NCI-H1092 treated with DMSO at 0.1 percent for 48 hours (cell line): ENCODE measurements at places on chromosomes 2 and 18.

- DNase-seq, result no peak
Measured at GRCh38 chr2:199458806-199459285, 1.1 kb upstream of the SATB2 start.

DNA sequence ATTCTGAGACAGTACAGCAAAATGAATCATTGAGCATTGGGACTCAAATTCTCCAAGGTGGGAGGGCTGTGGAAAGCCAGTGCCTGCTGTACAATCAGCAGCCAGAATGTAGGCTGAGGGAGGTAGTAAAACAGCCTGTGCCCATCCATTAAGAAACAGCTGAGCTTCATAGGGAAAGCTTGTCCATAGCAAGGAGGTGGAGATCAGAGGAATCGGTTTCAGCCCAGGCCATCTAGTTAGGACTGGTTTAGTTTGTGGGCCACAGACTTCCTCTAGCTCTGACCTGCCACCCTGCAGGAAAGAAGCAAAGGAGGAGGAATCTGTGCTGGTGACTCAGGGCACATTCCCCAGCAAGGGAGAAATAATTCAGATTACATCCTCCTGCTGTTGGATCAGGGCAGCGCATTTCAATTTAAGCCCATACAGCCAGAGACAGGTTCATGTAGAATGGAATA lies 333.4 kb downstream of the SETBP1 start:
- DNase-seq, result no peak

DNA sequence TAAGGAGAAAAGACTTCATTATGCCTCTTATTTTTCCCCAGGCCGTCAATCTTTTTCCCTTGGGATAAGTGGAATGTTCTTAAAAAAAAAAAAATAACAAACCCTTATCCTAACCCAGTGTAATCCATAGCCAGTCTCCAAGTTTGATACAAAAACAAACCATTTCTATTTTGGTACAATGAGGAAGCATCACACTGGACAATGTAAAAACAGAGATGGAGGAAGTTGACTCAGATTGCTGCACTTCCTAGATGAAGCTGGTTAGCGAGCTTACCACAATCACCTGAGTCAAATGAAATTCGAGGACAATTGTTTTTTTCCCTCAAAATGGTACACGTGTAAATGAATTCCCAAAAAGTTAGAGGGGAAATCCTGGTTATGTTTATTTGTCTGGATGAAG lies 259.7 kb downstream of the TCF4 start:
- DNase-seq, result no peak

DNA sequence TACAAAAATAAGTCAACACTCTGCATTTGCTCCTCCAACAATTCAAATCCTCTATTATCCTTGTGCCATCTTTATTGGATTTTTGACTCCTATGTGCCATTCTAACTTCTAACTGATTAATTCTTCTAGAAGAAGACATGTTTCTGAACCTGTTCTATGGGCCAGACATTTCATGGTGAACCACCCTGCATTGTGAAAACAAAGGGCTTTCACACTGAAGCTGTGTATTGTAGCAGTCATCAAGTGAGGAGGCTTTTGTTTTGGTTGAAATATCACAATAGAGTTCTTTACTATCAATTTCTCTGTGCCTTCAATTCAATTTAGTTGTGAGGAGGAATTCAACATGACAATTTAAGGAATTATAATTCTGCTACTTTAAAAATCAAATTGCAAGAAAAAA lies 357.9 kb downstream of the PLCL1 start:
- no peak for DNase-seq

DNA sequence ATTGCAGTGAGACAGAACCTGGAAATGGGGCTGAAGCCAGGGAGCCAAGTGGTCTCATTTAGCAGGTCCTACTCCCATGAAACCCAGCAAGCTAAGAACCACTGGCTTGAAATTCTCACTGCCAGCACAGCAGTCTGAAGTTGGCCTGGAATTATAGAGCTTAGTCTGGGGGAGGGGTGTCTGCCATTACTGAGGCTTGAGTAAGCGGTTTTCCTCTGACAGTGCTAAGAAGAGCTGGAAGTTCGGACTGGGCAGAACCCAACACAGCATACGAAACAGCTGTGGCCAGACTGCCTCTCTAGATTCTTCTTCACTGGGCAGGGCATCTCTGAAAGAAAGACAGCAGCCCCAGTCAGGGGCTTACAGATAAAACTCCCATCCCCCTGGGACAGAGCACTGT lies 305.7 kb upstream of the SETBP1 start:
- DNase-seq, result no peak

DNA sequence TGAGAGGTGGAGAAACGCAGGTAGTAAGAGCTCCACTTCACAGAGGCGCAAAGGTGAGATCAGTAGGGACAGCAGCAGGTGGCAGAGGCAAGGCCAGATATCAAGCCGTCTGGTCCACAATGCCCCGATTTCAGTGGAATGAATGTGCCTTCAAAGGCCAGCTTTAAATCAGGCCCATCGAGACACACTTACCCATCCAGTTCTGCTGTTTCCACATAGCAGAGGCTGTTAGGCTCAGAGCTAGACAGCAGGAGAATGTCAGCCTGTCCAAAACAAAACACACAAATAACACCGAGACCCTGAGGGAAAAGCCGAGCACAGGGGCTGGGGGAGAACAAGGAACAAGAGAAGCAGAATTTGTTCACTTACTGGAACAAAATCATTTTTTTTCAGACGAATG lies 75.8 kb upstream of the NARS1 start:
- no peak for DNase-seq

DNA sequence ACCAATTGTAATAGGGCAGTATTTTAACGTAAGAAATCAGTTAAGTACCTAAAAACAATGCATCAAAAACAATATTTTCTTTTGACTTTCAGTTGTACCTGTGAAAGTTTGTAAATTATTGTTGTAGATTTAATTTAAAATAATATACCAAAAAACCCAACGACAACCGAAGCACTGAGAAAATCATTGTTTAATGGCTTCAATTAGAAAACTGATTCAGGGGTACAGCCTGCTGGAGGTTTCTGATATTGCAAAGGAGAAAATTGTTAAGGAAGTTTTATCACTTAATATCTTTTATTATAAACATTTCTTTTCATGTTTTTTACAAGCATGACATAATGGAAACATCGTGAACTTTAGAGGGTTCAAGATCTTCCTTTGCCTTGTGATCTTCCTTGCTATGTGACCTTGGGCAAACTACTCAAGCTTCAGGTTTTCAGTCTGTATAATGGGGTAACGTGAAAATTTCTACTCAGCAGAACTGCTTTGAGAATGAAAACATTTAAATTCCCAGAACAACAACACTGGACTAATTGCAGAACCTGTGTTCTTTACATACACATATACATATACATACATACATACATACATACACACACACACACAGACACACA lies 76.3 kb upstream of the GLS start:
- DNase-seq, result no peak

GRCh38 chr18:23127090-23127489 lies 8.2 kb upstream of the CABLES1 start:
- no peak for DNase-seq

DNA sequence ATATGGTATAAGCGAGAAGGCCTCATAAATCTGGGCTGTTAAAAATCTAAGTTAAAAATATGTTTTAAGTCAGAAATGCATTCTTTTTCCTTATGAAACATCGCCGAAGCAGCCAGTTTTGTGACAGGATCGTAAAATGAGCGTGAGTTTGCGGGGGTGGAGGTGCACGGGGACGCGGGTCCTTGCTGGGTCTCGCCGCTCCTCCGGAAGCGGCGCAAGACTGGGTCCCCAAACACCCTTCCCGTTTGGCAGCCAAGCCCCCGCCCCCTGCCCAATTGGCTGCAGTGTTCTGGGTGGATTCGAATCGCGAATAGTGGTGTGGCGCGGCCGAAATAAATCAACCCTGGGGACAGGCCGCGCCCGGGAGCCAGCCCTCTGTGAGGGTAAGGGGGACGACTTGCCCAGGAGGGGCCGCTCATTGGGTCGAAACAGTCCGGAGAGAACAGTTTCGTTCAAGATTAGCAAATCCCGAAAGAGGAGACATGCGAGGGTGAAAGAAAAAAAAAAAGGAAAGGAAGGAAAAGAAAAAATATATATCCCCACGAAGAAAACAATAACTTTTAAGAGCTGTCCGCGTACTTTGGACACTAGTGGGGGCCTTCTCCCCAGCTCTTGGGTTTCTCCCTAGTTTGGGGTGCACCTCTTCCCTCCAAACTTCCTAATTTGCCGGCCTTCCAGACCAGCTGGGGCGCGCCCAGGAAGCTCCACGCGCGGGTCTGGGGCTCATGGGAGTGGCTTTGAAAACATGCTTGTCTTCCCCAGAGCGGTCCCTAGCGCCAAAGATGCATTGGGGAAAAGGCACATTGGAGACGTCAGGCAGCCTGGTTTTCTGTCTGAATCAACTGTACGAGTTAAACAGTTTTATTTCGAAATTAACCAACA lies 3.1 kb upstream of the GATA6 start:
- no peak for DNase-seq

DNA sequence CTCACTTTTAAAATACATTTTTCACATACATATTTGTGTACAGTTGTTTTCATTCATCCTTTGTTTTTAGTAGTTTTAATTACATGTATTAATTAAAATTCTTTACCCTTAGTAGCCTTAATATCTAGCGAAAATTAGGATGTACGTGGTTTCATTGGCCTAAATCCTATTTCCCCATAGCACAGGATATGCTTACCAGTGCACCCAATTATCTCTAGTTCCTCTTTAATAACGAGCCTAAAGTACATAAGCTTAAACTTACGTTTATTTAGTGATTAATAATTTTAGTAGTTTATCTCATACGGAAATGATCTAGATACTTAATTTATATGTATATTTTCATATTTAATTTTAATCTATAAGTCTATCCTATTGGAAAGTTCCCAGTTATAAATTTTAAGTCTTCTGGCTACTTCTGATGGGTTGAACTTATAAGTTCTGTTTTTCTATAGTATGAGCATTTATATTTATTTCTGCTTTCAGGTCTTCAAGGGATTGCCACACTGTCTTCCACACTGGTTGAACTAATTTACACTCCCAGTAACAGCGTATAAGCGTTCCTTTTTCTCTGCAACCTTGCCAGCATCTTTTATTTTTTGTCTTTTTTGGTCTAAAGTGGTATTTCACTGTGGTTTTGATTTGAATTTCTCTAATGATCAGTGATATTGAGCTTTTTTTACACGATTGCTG lies 21.4 kb upstream of the RUFY4 start:
- no peak for DNase-seq

GRCh38 chr2:192499476-192499875 lies 304.7 kb upstream of the TMEFF2 start:
- DNase-seq, result no peak

DNA sequence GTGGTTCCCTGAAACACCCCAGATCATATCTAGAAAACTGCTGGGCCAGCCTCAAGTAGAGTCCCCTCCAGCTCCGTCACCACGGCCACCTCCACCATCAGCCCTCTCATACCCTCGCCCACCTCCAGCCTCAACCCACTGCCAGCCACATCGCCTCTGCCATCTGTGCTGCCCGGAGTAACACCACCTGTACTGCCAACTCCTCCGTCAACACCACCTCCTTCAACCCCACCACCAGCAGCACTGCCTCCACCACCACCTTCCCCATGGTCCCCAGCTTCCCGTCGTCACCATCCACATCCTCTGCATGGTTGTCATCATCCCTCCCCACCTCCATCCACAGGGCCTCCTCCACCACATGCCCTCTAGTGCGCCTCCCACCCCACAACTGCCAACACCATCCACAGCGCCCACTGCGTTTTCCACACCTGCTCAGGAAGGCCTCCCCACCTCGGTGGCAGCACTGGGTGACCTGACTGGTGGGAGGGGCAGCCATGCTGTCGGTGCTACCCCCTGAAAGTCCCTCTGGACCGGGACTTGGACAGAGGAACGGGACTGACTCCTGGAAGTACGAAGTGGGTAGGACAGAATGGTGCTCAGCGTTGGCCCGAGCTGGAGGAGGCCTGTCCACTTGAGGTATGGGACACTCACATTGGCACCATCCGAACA lies 1.6 kb downstream of the SNED1 start:
- no peak for DNase-seq

GRCh38 chr2:79513711-79514110 lies 860 bp downstream of the CTNNA2 start:
- no peak for DNase-seq

- DNase-seq, result no peak
Measured at GRCh38 chr2:108189316-108189715, 50.5 kb upstream of the SULT1C3 start.

DNA sequence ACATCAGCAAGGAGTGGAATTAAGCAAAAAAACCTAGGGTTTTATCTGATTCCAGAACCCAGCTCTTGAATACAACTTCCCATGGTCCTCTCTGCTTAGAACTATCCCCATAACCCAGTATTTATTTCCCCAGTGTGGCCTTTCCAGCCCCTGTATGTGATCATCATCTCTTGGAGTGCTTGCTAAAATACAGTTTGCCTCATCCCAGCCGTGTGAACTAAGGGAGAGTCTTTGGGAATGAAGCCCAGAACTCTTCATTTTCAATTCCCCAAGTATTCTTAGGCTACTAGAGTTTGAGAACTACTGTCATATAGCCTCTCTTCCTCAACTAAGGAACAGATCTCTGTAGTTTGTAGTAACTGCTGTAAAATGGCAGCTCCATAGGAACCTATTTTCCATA lies 173.1 kb downstream of the LCLAT1 start:
- no peak for DNase-seq

- no peak for DNase-seq
Measured at GRCh38 chr18:28019425-28020108, 157.4 kb downstream of the CDH2 start.

DNA sequence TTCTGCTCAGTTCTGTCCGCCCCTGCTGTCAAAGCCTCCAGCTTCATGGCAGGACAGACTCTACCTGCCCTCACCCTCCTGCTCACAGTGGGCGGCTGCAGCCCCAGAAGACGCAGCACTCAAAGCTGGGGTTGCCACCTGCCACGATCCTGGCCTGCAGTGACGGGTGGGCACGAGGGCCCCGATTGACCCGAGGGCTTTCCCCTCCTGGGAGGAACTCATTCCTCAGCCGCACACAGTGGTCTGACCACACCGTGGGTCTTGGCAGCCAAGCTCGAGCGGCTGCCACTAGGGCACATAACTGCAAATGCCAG lies 47.1 kb downstream of the HS6ST1 start:
- DNase-seq, result no peak

DNA sequence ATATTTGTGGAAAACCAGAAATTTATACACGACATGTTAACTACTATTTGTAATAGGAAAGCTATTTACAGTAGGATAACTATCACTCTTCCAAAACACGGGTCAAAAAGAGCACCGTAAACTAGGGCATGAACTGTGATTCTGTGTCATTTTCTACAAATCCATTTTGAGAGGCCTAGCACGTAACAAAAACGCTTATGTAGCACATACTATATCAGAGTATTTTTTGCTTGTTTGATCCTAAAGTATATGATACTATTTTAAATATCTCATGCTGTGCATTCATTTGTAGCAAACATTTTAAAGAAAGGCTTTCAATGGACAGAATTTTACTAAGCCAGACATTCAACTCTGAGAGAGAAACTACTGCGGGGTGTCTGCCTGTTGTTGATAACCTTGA lies 45.1 kb downstream of the WDFY1 start:
- DNase-seq, result no peak

- DNase-seq, result no peak
Measured at GRCh38 chr2:9105601-9106337, 100.8 kb upstream of the ASAP2 start.

GRCh38 chr2:96170626-96171025 lies 25.4 kb upstream of the DUSP2 start:
- no peak for DNase-seq
